Activated CD4-positive, alpha-beta memory T cell treated with anti-CD3 and anti-CD28 coated beads, Interleukin-2, amount 10 ng/mL, durations not matched to agents 7 days and 5 days (primary cell): ENCODE measurements at places on chromosomes 7 and 10.

GRCh38 chr7:57820477-57820876 is 370.5 kb downstream of the ZNF716 start:
- DNase-seq = no peak

- DNase-seq = peak; percentile 53
Observed at GRCh38 chr7:48154792-48155413, 16.4 kb upstream of the ABCA13 start.

GRCh38 chr10:99979066-99979685 is 30.6 kb downstream of the DNMBP start:
- DNase-seq = no peak

- no peak for DNase-seq
Observed at GRCh38 chr10:1448252-1448930, 288.9 kb downstream of the ADARB2 start.

DNA sequence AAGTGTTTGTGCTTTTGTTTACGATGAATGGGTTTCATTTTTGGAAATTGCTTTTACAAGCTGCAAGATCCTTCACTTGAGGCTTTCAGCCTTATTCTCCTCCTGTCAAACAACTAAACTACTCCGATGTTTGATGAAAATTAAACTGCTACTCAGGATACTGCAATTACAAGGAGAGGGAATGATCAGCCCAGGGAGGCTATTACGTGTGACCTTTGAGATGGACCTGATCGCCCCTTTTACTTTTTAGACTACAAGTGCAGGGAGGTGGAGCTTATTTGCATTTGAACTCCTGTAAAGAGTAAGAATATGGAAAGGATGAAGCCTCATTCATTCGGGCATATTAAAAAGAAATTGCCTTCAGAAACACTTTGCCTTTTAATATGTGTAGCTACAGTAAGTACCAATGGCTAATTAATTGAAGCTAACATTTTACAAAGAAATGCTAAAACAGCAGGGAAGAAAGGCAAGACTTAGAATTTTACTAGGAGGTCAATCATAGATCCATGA is 219.1 kb downstream of the PHTF2 start:
- no peak for DNase-seq

- DNase-seq = no peak
Observed at GRCh38 chr7:37666026-37666799, 17.4 kb upstream of the GPR141 start.

GRCh38 chr10:15879058-15879457 is 18.8 kb upstream of the MINDY3 start:
- no peak for DNase-seq

DNA sequence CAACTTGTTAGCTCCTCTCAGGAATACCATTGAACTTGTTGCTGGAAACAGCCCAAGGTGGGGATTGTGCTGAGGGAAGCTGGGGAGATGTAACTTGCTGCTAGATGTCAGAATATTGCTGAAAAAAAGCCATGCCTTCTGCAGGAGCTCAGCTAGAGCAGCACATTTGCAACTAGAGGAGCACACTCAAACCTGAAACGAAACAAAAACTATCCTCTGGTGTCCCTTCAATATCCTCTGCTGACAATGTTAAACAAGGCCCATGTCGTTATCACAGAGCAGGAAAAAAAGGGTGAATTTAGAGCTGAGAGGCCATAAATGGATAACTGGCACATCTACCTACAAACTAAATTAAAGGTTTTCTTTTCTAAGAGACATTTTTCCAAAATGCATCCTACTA is 53.7 kb upstream of the MACC1 start:
- DNase-seq = no peak

- no peak for DNase-seq
Observed at GRCh38 chr7:71769326-71769725, 637.4 kb downstream of the GALNT17 start.

DNA sequence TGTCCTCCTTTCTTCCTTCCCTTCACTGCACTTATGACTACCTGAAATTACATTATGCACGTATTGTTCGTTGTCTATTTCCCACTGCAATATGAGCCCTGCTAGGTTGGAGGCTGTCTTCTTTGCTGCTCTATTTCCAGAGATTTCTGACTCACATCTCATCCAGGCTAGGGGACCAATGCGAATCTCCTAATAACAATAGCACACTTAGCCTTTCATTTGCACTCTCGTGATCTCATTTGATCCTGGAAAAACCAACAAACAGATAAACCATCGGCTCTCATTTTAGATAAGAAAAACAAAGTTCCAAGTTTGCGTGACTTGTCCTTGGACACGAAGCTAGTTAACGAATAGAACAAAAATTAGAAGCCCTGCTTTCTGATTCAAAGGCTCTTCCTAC is 1.4 kb downstream of the ZNF438 start:
- no peak for DNase-seq

DNA sequence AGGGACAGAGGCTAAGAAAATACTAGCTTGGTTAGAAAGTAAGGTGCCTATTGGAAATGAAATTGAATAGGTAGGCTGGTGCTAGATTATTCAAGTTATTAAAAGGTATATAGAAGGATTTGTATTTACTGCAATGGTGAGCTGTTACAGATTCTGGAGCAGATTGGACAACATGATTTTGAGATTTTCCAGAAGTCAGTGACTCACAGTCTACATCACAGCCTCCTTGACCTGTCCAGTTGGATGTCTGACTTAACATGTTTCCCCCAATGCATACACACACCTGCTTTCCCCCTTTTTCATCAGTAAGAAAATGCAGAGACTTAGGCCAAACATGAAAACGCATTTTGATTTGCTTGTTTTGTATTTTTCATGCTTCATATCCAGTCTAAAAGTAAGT is 33.4 kb downstream of the STARD3NL start:
- DNase-seq = no peak

- DNase-seq = no peak
Observed at GRCh38 chr7:131537571-131537978, 18.9 kb downstream of the PODXL start.

- no peak for DNase-seq
Observed at GRCh38 chr7:116582806-116583444, 58.1 kb downstream of the CAV1 start.

- DNase-seq = no peak
Observed at GRCh38 chr7:27953361-27953760, 213.4 kb downstream of the TAX1BP1 start.

GRCh38 chr10:88399240-88399639 is 183.9 kb downstream of the RNLS start:
- no peak for DNase-seq

DNA sequence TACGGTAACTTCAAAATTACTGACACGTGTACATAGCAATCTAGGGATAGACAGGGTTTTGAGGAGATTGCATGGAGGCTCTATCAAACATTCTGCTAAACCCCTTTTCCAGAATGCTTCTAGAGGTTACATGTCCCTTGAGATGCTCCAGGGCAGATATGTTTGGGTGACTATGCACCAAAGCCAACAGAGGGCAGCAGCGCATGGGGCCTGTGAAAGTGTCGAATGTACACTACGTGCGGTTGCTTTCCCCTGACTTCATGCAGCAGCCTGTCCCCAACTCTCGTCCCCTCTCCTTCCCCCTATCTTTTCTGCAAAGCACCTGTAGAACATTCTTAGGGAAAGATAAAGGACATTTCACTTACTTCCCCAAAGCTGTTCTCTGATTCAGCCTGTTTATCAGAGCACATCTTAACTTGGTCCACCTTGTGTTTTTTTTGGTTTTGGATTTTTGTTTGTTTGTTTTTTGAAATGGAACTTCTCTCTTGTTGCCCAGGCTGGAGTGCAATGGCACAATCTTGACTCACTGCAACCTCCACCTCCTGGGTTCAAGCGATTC is 90.2 kb downstream of the UBE3C start:
- DNase-seq = peak; percentile 38

DNA sequence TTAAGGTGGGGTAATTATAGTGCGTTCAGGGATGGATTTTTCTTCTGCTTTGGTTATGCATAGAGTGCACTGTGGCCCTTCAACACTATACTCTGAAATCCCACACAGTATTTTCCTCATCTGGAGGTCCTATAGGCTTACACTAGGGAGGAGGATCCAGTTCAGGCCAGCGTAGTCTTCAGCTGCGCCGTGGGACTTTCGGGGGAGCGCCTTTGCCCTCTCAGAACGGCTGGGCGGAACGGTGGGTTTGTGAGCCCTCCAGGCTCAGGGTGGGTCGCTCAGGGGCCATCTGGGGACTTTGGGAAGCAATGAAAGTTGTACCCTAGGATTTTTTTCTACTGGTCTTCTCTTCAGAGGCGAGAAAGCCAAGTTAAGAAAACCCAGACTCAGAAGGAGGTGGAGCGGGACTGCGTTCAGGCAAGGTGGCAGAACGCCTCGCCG is 652 bp upstream of the VPS26A start:
- DNase-seq = no peak

DNA sequence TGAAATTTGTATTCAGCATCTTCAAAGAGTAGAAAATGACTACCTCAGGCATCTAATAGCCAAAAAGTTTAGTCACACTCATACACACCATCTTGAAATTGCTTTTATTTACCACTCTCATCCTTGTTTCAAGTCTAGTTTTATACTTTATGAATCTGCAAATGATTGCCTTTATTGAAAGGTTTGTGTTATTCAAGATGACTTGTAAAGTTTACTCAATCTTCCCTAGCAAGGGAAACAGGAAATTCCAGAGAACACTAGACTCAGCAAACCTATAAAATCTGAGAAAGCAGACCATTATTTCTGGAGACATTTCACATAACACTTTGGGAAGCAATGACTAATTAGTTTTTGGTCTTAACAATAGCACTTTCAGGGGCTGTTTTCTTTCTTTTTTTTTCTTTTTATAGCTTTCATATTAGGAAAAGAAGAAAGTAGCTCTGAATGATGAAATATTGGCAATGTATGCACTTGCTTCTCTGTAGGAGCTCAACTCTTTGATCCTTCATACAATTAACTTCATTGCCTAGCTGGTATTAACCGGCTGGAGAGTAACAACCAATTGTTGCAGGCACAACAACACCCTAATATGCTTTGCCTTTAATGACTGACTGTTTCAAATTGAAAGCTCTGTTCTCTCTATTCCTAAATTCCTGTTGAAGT is 68.9 kb upstream of the HDAC9 start:
- no peak for DNase-seq

GRCh38 chr7:92799446-92800211 is 36.7 kb downstream of the CDK6 start:
- no peak for DNase-seq

- DNase-seq = no peak
Observed at GRCh38 chr7:129371487-129371886, 62.7 kb upstream of the STRIP2 start.
